SJSA1 (cell line): ENCODE measurements at places on chromosomes 6 and 20. TPM values are rescaled to one million over a fixed set of nuclear protein-coding genes. Genes with fewer than 3 reads are reported as not detected.

- H3K27me3 ChIP-seq = no peaks in the 10 kb centered on the region
- no peak for DNase-seq
- H3K4me1 ChIP-seq = peaks cover 5% of the 10 kb centered on the region
- H3K4me3 ChIP-seq = no peak overlapping the region
Measured at GRCh38 chr6:83127976-83128375, 60.5 kb downstream of the DOP1A start.

GRCh38 chr20:21019814-21020658 lies 86.1 kb downstream of the LINC00237 start:
- H3K27ac ChIP-seq = no peak overlapping the region
- DNase-seq = no peak
- no peaks in the 10 kb centered on the region for H3K27me3 ChIP-seq
- H3K4me3 ChIP-seq = no peak overlapping the region
- no peaks in the 10 kb centered on the region for H3K36me3 ChIP-seq

GRCh38 chr20:35248641-35249475 lies 22.4 kb downstream of the MMP24 start:
- H3K4me1 ChIP-seq = peaks cover 10% of the 10 kb centered on the region
- H3K27me3 ChIP-seq = no peaks in the 10 kb centered on the region
- H3K4me3 ChIP-seq = no peak overlapping the region
- no peak for DNase-seq

CRISP1 gene
- total RNA-seq = not detected in 2 replicates

CBLN4 gene
- not detected in 2 replicates for total RNA-seq

- H3K4me1 ChIP-seq = peaks cover 9% of the 10 kb centered on the region
- no peaks in the 10 kb centered on the region for H3K27me3 ChIP-seq
- 0 out of 2 replicates have a peak, but pooled peaks cover 3% of the 10 kb centered on the region for H3K36me3 ChIP-seq
- no peak for DNase-seq
- H3K27ac ChIP-seq = no peak overlapping the region
Measured at GRCh38 chr20:37375227-37375626, 29.3 kb downstream of the SRC start.

DNA sequence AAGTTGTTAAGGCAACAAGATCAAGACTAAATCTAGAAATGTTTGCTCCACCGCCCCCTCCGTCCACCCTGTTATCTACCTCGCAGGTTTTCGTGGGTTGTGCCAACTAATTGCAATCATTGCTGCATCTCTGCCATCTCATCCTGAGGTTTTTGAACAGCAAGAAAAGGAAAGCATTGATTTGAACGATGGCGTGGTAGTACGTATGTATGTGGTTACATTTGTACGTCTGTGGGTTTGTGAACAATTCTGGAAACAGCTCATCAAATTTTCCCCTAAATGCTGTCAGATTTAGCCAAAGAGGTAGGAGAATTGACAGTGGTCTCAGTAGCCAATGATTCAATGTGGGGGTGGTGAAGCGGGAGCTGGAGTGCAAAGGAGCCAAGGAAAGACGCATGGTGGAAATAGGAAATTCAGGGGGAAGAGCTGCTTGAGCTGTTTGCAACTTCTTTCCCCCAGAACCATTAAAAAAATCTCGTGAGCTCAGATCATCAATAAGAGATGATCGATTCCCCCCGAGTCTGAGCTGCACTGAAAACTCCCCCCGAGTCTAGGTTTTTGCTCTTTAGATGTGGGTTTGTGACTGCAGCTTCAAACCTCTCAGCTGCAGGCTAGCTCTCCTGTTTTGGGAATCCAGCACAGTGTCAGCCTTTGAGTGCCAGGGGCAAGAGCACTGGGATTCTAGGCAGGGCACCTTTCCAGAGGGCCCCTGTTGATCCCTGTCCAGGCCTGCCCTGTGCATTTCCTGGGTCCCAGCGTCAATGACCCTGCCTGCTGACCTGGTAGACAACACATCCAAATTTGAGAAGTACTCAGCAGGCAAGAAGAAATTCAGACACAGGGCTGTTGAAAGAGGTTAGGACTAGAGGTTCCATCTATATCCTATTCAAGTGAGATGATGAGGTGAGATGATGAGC lies 72.6 kb upstream of the LY86 start:
- H3K4me3 ChIP-seq = no peak overlapping the region
- H3K4me1 ChIP-seq = no peaks in the 10 kb centered on the region
- no peaks in the 10 kb centered on the region for H3K36me3 ChIP-seq

AHI1 gene
- total RNA-seq = 12.4 and 15.2 TPM in 2 replicates

GRCh38 chr20:2305946-2306345 lies 10.1 kb downstream of the TGM3 start:
- H3K36me3 ChIP-seq = no peaks in the 10 kb centered on the region
- H3K4me1 ChIP-seq = peaks cover 6% of the 10 kb centered on the region
- no peak overlapping the region for H3K4me3 ChIP-seq
- H3K27ac ChIP-seq = no peak overlapping the region
- DNase-seq = no peak

DNA sequence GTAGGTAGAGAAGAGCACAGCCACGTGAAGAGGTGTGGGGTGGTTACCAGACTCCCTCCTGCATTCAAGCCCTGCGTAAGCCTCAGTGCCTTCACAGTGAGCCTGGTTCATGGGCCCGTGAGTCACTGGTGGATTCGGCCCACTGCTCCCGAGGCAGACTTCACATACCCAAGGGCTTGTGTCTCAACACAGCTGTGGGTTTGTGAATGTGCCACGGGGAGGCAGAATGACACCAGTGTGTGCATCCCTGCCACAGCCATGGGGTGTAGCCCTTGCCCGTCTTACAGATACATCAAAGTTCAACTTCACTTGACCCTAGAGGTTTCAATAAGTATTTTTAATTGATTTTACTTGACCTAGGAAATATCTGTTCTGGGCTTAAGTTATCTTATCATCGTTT lies 108.5 kb downstream of the MAP3K4 start:
- H3K4me3 ChIP-seq = no peak overlapping the region
- peaks cover 62% of the 10 kb centered on the region for H3K36me3 ChIP-seq
- no peak overlapping the region for H3K27ac ChIP-seq
- DNase-seq = no peak

- no peaks in the 10 kb centered on the region for H3K36me3 ChIP-seq
- H3K27me3 ChIP-seq = no peaks in the 10 kb centered on the region
- no peak overlapping the region for H3K27ac ChIP-seq
- no peak overlapping the region for H3K4me3 ChIP-seq
- no peaks in the 10 kb centered on the region for H3K4me1 ChIP-seq
- no peak for DNase-seq
Measured at GRCh38 chr6:169229615-169230321, 23.9 kb downstream of the THBS2 start.

NXT1 gene
- total RNA-seq = 76.0 and 82.5 TPM in 2 replicates

- H3K4me1 ChIP-seq = peaks cover 19% of the 10 kb centered on the region
- no peak overlapping the region for H3K4me3 ChIP-seq
- no peaks in the 10 kb centered on the region for H3K27me3 ChIP-seq
- DNase-seq = no peak
- H3K36me3 ChIP-seq = no peaks in the 10 kb centered on the region; the same call in 1 of the 2 replicates
Measured at GRCh38 chr6:80144753-80145315, 38.4 kb downstream of the BCKDHB start.

GRCh38 chr20:54626126-54626525 lies 150.7 kb downstream of the DOK5 start:
- no peak overlapping the region for H3K27ac ChIP-seq
- no peak for DNase-seq

PDE7B gene
- not detected in 2 replicates for total RNA-seq

DNA sequence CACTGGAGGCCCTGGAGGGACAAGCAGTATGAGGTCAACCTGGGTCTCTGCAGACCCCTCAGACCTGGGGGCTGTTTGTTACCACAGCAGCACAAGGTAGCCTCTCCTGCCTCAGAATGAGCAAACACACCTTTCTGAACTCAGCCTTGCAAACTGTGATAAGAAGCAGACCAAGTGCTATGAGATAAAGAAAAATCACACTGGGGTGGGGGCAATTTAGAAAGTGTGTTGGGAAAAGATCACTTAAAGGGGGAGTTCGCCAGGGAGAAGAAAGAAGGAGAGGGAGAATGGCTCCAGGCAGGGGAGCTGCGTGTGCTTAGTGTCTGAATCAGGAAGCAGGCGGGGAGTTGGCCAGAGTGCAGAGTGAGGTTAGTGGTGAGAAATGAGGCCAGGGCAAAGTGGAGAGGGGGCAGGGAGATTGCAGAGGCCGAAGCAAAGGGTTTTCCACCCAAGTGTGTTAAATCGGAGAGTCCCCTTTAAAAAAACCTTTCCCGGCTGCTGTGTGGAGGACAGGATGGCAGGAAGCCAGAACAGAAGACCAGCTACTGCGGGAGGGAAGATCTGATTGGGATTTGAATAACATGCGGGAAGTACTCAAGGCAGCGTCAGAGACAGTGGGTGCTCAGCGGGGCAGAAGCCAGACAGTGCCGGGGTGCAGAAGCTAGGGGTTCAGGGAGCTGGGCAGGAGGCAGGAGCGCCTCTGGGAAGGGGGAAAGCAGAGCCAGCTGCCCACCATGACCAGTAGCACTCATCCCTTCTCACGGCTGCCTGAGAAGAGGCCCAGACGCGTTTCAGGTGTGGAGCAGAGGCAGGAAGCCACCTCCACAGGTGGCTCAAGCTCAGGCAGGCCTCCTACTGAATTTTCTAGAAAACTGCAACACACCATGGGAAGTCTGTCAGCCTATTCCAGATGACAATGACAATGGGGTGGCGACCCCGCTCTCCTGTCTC lies 9.0 kb downstream of the ADA start:
- no peaks in the 10 kb centered on the region for H3K36me3 ChIP-seq
- no peak overlapping the region for H3K4me3 ChIP-seq
- no peaks in the 10 kb centered on the region for H3K27me3 ChIP-seq
- H3K27ac ChIP-seq = peak overlapping the region; percentile 9; the same call in 1 of the 2 replicates

SOBP gene
- total RNA-seq = 0.31 and 1.4 TPM in 2 replicates

DNA sequence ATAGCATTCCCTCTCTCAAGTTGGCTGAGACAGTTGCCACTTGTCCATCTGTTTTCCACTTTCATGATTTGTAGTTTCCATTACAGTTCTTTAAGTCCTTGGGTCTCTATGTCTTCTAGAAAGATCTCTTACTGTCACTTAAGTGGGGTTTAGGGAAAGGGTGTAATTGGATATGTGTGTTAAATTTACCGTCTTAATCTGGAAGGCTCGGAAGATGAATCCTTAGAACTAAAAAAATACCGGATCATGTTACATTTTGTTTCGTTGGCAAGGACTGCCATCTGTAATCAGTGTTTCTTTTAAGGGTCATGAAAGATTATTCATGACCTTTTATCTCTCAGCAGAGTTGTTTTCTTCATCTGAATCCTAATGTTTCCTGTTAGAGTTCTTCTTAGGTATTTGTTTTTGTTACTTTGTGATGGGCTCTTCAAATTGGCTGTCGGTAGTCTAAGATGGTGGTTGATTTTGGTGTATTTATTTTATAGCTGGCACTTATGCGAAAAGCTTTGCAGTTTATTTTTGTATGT lies 21.8 kb upstream of the BTBD3 start:
- no peak overlapping the region for H3K4me3 ChIP-seq
- H3K4me1 ChIP-seq = peaks cover 10% of the 10 kb centered on the region
- H3K27ac ChIP-seq = no peak overlapping the region
- H3K27me3 ChIP-seq = no peaks in the 10 kb centered on the region
- peaks cover 4% of the 10 kb centered on the region for H3K36me3 ChIP-seq

HCK gene
- total RNA-seq = not detected in 2 replicates
